Epithelial cell of proximal tubule (primary cell): ENCODE measurements at places on chromosomes 7 and 10.

DNA sequence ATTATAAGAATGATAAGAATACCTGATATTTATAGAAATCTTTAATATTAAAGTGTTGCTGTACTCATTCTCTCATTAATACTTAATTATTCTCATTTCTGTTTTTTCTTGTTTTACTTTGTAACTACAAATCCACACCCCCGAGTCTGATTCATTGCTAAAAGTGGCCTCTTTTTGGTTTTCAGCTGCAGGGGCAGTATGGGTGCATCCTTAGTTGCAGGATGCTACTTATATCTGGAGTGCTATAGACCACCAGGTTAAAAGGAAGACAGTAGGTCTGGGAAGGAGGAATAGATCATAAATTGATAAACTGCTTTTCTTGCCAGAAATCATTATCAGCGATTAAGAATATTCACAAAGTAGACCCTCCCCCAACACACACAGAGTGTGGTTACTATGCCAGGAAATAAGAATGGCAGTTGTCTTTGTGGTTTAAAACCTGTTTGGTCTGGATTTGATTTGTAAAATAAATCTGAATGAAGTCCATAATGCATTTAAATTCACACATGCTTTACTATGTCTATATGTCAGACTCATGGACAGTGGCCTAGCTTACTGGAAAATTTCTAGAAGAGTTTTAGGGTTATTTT is 96.5 kb downstream of the NRF1 start:
- DNase-seq = no peak

DNA sequence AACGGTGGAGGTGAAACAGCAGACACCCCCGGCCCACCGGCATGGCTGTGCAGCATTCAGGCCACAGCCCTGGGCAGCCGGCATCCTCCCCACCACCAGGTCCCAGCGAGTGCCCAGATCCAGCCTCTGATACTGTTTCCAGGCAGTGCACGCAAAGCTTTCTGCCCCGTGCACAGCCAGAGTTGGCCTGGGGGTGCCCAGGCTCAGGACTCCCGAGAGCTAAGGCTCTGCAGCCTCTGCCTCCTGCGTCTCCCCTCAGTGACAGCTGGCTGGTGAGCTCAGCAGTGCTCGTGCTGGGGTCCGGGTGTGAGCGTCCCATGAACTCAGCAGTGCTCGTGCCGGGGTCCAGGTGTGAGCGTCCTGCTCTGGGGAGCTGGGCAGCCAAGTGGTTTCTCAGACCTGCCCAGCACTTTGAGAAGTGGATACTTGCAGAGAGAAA is 65.4 kb downstream of the CFAP46 start:
- no peak for DNase-seq

- no peak for DNase-seq
Measured at GRCh38 chr10:3766046-3766756, 18.8 kb downstream of the KLF6 start.

GRCh38 chr10:86956195-86956847 is 1.1 kb downstream of the MMRN2 start:
- no peak for DNase-seq

GRCh38 chr10:78188446-78188845 is 154.8 kb downstream of the RPS24 start:
- DNase-seq = no peak
